ENCODE measurements at places on chromosomes 2 and 18. TPM values are rescaled to one million over a fixed set of nuclear protein-coding genes. Genes with fewer than 3 reads are reported as not detected.

The TFCP2L1 gene
- total RNA-seq: 3.7 TPM

The PDE11A gene
- 0.53 TPM for total RNA-seq

The TXNDC2 gene
- total RNA-seq: 0.09 TPM

The CPLX4 gene
- total RNA-seq: not detected

The ALLC gene
- not detected for total RNA-seq
